ENCODE measurements at places on chromosomes 1 and 21. TPM values are rescaled to one million over a fixed set of nuclear protein-coding genes. Genes with fewer than 3 reads are reported as not detected.

DNA sequence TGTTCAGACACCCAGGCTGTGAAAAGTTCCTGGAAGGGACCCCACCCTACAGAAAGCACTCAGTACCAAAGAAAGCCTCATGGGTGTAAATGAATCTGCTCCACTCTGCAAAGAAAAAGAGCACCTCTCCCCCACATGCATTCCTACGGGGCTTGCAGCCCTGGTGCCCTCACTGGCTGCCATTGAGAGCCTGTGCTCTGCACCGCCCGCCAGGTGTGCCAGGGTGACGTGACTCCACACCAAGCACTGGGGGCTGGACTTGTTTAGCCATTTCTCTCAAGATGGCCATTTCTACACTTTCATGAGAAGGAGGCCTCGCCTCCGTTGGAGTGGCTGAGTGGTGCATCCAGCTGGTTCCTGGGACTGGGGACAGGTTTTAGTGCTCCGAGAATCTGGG, 380.5 kb upstream of the VAMP3 start:
- DNase-seq = no peak

GRCh38 chr21:28193189-28193588, 799.5 kb downstream of the LTN1 start:
- no peak for DNase-seq

- DNase-seq = no peak
Measured at GRCh38 chr1:183461350-183461749, 10.9 kb upstream of the SMG7 start.

DNA sequence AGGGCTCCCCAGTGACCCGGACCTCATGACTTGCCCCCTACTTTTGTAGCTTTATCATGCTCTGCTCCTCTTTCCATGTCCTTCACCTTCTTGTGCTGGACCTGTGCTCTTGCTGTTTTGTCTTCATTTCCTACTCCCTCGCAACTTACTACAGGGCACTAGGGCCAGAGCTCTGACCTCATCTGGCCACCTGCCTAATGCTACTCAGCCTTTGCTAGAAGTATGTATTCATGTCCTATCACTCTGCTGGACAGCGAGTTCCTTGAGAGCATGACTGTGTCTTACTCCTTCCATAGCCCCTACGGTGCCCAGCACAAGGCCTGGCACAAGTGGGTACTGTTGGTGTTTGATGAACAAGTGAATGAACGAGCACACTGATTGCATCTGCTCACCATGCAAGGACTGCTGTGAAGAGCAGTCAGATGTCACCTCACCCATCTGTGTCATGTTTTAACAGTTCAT, 1.9 kb downstream of the MTFR1L start:
- no peak for DNase-seq

DNA sequence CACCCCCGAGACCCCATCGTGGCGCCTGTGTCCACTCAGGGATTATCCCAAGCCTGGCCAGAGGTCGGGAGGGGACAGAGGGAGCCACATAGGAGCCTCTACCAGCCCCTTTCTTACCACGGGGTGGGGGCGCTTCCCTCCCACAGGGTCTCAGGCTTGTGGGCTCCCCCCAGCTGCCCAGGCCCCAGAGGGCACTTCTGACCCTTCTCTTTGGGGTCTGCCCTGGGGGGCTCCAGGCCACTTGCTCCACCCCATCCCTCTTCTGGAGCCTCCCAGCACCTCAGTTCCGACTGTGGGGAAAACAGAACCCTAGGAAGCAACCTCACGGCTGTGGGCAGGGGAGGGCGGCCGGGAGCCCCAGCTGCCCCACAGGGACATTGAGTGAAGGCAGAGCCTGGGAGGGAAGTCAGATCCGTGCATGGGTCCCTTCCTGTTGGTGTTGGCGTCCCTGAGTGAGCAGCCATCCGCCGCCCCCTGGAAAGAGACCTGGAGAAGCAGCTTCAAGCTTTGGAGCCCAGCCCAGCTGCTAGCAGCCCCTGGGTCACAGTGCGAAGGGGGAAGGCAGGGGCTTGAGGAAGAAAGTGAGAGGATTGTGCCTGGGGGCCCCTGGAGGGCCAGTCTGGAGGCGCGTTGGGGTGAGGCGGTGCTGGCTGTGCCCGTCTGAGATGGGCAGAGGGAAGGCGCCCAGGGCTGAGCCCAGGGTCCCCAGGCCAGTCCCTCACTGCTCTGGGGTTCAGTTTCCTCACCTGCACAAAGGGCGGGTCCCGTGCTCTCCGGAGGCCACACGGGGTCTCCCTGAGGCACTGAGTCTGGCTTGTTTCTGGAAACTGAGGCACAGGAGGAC, 22.1 kb downstream of the RRP1 start:
- no peak for DNase-seq

DNA sequence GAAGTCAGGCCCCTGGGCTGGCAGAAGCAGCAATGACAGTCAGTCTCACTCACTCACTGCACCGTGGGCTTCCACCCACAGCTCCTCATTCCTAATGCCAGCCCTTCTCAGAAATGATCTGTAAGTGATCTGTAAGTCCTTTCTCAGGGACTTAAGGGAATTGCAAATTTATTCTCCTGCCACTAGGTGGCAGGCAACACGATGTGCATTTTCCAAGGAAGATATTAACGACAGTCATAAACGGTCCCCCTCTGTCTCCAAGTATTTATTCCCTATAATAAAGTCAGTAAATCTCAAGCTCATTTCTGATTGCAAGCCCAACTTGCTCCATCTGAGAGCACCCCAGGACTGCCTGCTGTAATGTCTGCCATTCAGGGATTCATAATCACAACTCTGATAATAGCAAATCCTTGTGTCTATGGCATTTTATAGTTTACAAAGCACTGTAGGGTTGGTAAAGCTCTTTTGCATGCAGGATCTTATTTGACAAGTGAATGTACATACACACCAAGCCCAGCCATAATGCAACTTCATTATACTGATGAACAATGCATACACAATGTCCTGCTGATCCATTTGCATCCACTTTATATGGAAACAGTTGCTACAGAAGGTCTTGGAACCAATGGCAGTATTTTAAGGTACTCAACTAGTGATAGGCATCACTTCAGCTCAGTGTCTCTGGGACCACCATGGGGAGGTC, 380.5 kb upstream of the CAMK1G start:
- DNase-seq = no peak

- no peak for DNase-seq
Measured at GRCh38 chr1:245707941-245708340, 553.2 kb downstream of the KIF26B start.

DNA sequence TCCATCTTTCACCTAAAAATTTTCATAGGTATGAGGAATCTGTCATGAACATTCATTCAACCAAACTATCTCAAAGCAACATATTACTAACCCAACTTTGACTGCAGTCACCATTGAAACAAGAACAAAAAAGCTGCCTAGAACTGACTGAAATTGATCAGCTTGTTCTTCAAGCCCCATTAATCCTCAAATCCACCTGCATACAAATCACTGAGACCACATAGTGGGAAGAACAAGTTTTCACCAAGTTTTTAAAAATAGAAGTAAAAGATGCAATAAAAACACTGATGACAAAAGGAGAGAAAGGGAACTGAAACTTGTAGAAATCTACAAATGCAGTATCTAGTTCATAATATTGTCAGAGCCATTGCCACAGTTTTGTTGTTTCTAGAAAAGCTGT, 6.1 kb downstream of the SORT1 start:
- no peak for DNase-seq

DNA sequence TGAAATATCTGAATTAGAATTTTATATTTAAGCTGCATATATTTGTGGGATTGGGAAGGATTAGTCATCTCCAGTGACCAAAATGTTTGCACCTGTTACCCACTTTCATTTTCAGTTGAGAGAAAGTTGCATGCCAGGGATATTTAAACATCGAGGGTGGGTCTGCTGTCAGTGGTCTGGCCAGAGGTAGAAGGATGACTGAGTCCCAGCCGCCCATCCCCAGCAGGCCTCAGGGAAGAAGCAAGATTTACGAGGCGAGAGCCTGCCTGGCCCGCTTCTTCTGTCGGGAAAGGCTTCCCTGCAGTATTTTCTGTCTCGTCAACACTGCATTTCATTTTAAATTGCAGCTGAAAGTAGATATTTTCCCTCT, 1.4 kb upstream of the MAN1C1 start:
- no peak for DNase-seq

DNA sequence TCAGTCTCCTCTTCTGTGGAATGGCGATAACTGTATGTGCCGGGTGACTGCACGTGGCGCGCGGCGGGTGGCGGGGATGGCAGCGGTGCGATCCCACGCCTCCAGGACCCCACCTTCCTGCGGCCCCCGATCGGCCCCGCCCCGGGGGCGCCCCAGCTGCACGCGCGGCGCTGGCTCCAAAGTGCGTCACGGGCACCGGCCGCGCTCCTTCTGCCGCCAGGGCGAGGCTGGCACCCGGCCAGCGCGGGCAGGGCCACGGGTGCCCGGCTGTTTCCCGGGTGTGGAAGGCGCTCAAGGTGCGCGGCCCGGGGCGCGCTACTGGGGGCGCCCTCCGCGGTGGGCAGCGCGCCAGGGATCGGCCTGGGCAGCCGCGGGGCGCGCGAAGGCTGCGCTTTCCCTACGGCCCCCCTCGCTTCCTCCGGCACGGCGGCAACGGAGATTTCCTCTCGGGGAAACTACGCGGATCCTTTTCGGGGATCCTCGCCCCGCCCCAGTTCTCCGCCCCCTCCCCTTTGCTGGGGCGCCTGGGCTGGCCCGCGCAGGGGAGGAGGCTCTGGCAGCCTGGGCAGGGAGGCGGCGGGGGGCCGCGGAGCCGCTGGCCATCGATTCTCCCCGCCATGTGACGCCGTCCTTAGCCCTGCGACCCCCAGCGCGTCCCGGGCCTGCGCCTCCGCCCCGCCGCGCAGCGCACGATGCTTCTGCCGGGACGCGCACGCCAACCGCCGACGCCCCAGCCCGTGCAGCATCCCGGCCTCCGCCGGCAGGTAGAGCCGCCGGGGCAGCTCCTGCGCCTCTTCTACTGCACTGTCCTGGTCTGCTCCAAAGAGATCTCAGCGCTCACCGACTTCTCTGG, at the start of gene EVA1C:
Gene EVA1C (plus strand): TSS at position 545 of the 853 bp plus-strand sequence. CDS start 148 bp downstream, at position 693.
- no peak for DNase-seq

The LEMD1 gene
- polyA plus RNA-seq = 3.6 TPM

The ACTL8 gene
- not detected for polyA plus RNA-seq

The SYT2 gene
- 2.5 TPM for polyA plus RNA-seq

The F13B gene
- polyA plus RNA-seq = not detected

The REN gene
- 111 TPM for polyA plus RNA-seq

The DTL gene
- polyA plus RNA-seq = 23.7 TPM

The C4BPA gene
- polyA plus RNA-seq = 0.24 TPM

Measured in right renal cortex interstitium (tissue), 3 donors.